HT-29 (cell line): ENCODE measurements at places on chromosomes 5 and 9. TPM values are rescaled to one million over a fixed set of nuclear protein-coding genes. Genes with fewer than 3 reads are reported as not detected.

CDH18 gene
- not detected in 2 replicates for total RNA-seq

ARSI gene
- total RNA-seq = not detected in 2 replicates

IFNE gene
- 0.52 and 0.56 TPM in 2 replicates for total RNA-seq

CTSV gene
- total RNA-seq = 8.3 and 9.6 TPM in 2 replicates

EIF4EBP3 gene
- total RNA-seq = 3.0 and 6.5 TPM in 2 replicates

TRPM3 gene
- not detected in 2 replicates for total RNA-seq

ABO gene
- 3.1 and 4.8 TPM in 2 replicates for total RNA-seq

SLC25A46 gene
- total RNA-seq = 25.8 and 28.1 TPM in 2 replicates

GABRA1 gene
- total RNA-seq = not detected in 2 replicates

C5orf58 gene
- not detected in 2 replicates for total RNA-seq

EFNA5 gene
- total RNA-seq = 4.9 and 5.9 TPM in 2 replicates

ZNF608 gene
- 3.7 and 4.9 TPM in 2 replicates for total RNA-seq

SEC16A gene
- total RNA-seq = 37.9 and 43.5 TPM in 2 replicates

NPDC1 gene
- total RNA-seq = 59.9 and 84.3 TPM in 2 replicates

DAB2IP gene
- 47.4 and 58.1 TPM in 2 replicates for total RNA-seq

SPATA31E1 gene
- total RNA-seq = not detected in 2 replicates
